Fibroblast of mammary gland (primary cell): ENCODE measurements at places on chromosomes 13 and 19.

GRCh38 chr13:98299235-98299965 lies 122.3 kb upstream of the RNF113B start:
- DNase-seq, result no peak

- no peak for DNase-seq
Measured at GRCh38 chr13:62910541-62911060, 1495.0 kb upstream of the PCDH20 start.

DNA sequence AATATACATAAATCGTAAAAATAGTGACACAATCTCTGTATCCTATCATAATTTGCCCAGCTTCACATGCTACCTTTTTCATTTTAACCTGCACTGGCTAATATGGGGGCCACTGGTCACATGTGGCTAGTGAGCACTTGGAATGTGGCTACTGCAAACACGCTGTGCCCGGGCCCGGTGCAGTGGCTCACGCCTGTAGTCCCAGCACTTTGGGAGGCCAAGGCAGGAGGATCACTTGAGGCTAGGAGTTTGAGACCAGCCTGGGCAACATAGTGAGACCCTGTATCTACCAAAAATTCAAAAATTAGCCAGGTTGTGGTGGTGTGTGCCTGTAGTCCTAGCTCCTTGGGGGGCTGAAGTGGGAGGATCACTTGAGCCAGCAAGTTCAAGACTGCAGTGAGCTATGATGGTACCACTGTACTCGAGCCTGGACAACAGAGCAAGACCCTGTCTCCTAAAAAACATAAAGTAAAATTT lies 1.5 kb upstream of the N4BP2L1 start:
- DNase-seq, result no peak

GRCh38 chr13:51643105-51643881 lies 59.0 kb downstream of the WDFY2 start:
- DNase-seq, result peak; percentile 97

DNA sequence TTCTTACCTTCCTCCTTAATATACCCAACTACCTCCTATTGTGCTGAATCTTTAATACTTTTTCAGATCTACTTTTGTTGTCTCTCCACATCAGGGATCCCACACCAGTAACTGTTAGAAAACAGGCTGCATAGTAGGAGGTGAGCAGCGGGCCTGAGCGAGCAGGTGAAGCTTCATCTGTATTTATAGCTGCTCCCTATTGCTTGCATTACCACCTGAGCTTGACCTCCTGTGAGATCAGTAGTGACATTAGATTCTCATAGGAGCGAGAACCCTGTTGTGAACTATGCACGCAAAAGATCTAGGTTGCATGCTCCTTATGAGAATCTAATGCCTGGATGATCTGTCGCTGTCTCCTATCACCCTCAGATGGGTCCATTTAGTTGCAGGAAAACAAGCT lies 279.8 kb downstream of the DIAPH3 start:
- no peak for DNase-seq

DNA sequence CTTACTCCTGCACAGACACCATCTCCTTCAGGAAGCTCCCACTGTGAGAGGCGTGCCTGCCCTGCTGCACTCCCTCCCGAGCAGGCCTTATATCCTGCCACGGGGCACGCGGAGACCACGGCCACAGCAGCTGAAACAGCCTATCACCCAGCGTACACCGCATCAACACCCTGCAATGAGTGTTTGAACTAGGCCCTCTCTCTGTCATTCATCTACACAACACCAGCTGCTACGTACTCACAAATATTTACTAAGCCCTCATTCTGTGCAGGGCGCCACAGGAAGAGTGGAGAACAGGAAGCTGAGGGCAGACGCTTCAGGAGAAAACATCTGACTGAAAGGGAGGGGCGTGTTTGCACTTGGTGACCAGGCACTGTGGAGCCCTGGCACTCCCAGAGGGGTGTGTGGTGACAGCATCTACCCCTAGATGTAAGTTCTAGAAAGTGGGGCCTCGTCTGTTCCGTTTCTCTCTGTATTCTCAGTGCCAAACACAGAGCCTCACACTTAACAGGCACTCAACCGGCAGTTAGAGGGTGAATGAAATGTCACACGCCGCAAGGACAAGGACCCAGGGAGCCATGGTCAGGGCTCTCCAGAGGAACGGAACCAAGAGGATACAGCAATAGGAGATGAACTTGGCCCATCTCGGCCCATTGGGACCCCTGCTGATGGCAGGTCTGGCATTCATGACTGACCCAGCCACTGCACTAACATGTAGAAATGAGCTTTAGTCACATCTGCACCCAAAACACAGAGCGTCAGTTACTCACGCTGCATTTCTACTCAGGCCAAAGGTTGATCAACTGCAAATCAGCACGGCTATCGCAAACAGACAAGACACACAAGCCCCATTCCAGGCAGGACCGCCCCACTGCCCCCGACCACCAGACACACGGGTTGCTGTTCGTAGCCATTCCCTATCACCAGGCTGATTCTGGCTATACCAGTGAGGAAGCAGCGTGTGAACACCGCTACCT lies 15.7 kb downstream of the RANBP3 start:
- DNase-seq, result no peak

GRCh38 chr13:31174018-31174417 lies 12.3 kb upstream of the HSPH1 start:
- DNase-seq, result peak; percentile 22

DNA sequence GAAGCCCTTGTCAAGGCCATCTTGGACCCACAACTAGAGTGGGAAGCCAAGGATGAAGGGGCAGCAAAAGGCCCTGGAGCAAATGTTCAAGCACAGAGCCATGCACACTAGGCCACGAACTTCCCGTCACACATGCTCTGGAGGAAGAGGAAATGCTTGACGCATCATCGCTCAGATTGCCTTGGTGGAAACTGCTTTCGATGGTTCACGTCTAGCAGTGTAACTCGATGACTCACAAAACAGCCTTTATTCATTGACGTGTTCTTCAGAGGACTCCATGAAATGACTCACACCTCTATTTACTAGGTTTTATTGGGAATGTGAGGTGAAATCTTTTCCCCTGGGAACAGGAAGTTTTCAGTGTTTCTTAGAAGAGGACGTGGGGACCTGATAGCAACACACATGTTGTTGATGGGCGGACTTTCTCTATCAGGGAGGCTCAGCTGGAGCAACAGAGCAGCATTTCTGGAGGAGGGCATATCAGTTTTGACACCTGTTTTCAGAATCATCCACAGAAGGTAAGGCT lies 79.8 kb upstream of the FLT1 start:
- peak; percentile 100 for DNase-seq

GRCh38 chr13:94534166-94534565 lies 54.7 kb upstream of the DCT start:
- DNase-seq, result peak; percentile 42

GRCh38 chr13:100158569-100158968 lies 69.7 kb downstream of the PCCA start:
- no peak for DNase-seq

DNA sequence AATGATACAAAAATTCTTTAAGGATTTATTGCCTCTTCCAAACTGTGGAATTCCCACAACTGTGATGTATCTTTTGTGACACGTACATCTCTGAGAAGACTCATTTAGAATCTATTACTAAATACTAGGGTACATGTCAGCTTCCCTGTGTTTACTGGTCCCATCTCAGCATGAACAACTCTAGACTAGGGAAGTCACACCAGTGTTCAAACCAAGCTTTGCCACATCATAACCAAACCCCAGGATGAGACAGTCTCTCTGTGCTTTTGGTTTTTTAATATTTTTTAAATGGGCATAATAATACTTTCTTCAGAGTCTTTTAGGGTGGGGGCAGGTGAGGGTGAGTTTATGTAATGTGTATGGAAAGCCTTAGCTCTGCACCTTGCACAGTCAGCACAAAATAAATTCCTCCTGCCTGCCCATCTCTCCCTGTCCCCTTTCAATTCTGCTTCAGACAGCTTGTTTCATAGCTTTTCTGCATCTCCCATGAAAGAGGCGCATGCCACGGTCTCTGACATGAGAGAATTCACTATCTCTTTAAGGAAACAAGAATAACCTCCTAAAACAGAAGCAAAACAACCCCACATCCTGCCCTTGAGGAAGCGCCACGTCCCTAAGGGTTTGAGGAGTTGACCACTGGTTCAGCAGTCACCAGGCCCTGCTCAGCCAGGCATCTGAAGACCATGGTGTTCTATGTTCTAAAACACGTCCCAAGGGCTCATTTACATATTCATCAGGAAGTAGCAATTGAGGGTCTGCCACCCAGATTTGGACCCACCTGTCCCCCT lies 174.5 kb downstream of the USP12 start:
- DNase-seq, result no peak

- DNase-seq, result peak; percentile 54
Measured at GRCh38 chr13:40350283-40350992, 316.0 kb downstream of the FOXO1 start.

DNA sequence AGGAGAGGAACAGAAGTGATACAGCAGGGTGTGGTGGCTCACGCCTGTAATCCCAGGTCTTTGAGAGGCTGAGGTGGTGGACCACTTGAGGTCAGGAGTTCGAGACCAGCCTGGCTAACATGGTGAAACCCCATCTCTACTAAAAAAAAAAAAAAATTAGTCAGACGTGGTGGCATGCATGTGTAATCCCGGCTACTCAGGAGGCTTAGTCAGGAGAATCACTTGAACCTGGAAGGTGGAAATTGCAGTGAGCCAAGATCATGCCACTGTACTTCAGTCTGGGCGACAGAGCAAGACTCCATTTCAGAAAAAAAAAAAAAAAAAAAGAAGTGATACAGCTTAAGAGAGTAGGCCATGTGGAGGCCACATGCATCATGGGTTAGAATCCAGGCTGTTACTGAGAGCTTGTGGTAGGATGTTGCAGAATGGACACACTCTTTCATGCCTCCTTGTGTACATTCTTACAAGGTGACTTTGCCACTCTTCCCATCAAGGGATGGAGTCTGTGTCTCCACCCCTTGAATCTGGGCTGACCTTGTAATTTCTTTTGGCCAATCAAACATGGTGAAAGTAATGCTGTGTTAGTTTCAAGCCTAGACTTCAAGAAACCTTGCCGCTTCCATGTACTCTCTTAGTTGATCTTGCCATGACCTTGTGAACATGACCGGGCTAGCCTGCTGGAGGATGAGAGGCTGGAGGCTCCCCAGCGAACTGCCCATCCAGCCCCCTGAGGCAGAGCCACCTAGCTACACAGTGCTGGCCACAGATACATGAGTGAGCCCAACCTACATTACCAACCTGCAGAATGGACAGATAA lies 12.3 kb downstream of the FAM187B start:
- peak; percentile 54 for DNase-seq

- no peak for DNase-seq
Measured at GRCh38 chr13:25372284-25373081, 709 bp downstream of the ATP8A2 start.

DNA sequence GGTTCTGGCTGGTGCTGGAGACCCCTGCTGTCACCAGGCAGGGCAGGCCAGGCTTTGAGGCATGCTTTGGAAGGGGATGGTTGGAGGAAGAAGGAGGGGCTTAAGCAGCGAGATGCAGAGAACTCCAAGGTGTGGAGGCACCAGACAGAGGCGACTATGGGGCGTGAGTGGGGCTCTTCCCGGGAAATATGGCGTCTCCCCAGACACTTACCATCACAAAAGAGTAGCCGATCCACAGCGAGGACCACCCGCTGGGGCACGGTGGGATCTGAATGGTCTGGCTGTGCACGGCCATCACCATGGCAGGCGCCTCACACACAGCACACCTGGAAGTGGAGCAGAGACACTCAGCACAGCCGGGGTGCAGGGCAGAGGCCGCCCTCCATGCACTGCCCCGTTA lies 151.9 kb downstream of the COL4A1 start:
- DNase-seq, result no peak

- peak; percentile 97 for DNase-seq
Measured at GRCh38 chr19:51799034-51799773, 4.2 kb downstream of the FPR3 start.

GRCh38 chr13:95833126-95833525 lies 156.2 kb downstream of the DNAJC3 start:
- no peak for DNase-seq

DNA sequence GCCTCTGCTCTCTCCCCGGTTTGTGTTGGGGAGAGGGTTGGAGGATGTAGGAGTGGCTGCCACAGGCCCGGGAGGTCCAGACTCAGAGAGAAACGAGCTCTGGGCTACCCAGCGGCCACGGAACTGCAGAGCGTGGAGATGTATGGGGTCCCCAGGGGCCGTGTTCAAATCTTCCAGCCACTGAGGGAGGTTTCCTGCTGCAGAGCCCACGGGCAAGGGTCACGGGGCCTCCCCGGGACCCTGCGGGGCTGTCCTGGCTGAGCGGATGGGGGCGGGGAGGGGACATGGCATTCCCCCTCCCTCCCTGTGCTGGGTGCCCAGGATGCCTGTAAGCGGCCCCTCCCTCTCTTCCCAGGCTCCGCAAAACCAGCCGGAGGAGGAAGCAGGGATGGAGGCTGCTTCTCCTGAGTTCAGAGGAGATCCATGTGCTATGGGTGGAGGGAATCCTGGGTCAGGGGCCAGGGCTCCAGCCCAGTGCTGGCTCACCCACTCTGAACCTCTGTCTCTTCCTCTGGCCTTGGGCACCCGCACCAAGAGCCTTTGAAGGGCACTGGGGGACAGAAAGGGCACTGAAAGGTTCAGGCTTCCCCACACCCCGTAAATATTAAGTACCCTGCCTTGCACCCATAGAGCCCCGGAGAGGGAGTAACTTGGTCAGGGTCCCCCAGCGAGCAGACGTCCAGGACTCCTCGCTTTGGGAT lies 22.6 kb downstream of the SMIM24 start:
- no peak for DNase-seq

DNA sequence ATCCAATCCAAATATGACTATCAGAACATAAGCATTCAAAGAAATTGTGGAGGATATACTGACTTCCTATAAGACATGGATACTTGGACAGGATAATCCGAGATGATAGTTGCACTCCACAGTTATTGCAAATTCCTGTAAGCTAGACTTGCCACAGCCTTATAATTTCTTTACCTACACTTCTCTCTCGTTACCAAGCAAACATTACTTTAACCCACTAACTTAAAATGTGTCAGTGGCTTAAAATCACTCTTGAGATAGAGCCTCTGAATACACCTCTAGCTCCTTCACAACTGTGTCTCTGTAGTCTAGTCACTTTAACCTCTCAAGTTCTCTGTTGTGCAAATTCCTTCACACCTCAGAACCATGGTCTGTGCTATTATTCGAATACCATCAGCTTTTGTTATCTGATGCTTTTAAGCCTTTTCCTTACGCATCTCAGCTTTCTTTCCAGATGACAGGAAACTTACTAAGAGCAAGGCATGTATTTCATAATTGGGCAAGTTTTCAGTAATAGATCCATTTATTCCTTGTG lies 474.9 kb upstream of the MIR17HG start:
- no peak for DNase-seq

DNA sequence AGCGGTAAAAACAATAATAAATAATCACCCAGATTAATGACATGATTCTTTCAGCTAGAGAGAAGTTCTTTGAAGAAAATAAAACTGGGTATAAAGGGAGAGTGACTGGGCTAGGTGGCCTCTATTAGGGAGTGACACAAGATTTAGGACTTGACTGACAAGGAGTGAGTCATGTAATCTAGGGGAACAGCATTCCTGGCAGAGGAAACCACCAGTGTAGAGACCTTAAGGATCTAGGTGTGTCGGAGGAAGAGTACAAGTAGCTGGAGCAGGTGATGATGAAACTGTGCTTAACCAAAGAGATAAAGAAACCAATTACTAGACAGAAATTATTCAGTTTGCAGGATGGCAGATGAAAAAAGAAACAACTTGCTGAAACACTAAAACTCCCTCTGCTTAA lies 248.0 kb downstream of the RFC3 start:
- DNase-seq, result no peak
